8988T (cell line): ENCODE measurements at places on chromosomes 3 and 15.
A peak's percentile ranks its signal among the peaks of the same experiment; 100 is the strongest.

DNA sequence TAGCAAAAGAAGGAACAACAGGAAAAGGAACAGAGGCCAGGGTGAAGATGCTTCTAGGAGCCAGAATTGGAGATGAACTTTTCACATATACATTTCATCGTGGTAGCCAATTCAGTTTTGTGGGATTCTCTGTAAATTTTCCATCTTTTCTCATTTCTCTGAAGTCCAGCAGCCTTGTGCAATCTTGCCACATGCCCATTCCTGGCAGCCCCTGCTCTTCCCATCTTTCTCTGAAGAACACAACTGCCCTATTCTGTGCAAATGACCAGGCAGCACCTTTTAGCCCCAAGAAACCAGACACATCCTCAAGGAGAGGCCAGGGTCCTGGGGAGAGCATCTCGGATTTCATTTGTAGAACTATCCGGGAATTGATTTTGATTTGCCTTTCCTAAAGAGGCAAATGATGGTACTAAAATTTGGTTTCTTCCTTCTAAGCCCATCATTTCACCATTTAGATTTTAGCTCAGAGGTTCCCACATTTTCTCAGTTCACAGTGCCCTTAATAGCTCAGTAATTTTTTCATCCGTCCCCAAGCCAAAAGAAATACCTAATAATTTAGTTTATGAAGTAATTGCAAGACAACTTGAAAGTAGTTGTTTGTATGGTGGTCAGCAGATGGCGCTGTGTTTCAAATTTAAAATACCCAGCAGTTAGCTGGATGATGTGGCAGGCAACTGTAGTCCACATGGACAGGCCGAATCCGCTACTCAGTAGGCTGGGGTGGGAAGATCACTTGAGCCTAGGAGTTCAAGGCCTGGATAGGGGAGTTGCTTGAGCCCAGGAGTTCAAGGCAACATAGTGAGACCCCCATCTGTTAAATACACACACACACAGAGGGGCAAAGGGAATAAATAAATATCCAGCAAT, 61.3 kb upstream of the ACKR4 start:
- peak; percentile 15 for DNase-seq

DNA sequence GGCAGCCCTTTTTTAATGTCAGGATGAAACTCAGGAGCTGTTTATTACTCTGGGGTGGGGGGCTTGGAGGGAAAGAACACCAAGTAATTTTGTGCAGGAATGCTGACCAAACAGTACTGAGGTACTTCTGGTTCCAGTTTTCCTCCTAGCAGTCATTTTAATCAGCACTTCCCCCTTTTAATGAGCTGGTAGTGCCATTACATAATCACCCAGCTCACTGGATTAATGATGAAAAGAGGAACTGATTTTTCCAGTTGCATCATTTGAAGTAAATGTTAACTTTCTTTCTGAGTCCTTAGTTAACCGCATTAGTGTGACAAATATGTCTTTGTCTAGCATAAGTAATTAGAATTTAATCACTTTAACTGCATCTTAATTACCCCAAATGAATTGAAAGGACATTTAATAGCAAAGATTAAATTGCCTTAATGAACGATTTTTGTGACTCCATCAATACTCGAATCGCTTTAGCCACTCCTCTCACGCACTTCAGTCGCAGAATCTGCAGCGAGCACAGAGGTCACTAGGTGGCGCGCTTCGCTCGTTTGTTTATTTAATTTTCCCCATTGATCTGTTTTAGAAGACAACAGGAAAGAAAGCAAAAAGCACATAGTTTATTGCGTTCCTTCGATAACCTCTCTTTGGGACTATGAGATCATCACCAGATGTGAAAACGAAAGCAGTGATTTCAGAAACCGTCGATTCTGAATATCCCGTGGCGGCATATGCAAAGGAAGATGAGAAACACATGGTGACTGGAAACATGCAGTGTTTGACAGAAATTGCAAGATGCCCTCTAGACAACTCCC, 9.8 kb downstream of the ONECUT1 start:
- DNase-seq: no peak

DNA sequence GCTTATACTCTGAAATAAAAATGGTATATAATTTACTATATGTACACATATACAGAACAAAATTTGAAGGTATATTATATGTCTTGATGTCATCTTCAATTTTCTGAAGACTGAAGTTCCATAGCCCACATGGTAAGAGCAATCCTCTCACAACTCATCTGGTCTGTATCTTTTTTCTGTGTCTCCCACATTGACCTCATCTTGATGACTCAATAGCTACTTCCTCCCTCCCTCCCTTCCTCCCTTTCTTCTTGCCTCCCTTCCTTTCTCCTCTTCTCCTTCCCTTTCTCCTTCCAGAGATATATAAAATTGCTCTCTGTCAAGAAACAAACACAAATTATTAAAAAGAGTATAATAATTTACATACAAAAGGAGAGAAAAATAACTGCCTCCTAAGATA, 268.5 kb downstream of the SQOR start:
- no peak for DNase-seq

DNA sequence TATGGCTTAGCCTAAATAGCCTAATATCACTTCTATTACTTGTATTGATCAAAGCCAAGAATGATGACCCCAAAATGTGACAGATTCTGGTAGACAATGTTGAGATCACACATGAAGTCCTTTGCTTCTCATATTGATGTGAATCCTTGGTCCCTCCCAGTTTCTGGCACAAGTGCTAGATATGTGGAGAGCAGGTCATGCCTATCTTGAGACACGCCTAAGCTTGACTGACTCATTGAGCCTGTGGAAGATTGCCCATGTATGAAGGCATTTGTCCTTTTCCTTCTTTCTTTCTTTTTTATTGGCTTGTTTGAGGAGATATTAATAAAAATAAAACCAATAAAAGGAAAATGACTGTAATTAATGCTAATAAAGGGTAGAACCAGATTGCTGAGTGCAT, 54.0 kb upstream of the TMEM108 start:
- DNase-seq: no peak

DNA sequence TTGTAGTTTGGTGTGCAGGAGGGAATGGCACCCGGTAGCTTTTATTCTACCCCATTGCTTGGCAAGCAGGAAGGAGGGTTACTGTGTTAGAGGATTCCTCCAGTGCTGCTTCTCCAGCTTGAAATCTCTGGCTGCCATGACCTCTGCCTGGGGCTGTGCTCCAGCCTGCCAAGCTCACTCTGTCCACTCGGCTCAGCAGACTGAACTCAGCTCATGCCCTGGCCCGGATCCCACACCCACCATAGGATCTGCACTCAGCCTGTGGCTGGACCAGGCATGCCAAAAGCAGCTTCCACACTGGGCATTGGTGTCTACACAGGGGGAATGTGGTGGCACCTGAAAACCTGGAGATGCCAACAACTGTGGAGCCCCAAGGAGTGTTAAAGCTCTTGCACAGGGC, 26.3 kb downstream of the CLDN16 start:
- no peak for DNase-seq

DNA sequence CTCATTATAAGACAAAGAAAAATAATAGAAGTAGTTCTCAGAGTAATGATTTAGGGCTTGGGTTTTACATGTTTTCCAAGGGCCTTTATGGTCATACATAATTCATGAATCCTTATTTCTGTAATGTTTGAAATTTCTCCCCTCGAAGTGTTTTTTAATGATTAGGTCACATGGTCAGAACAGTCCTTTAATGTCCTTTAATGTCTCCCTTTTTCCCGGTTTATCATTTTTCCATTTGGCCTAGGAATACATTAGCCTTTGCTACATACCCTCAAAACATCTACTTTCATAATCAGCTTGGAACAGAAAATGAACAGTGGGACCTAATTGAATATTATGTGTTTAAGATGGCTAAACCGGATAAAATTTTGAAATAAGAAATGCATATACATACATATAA, 159.9 kb upstream of the ROBO2 start:
- no peak for DNase-seq

- no peak for DNase-seq
These were observed 486.7 kb downstream of the ROBO2 start for GRCh38 chr3:77526573-77527113.

- DNase-seq: peak; percentile 60
These were observed 13.0 kb upstream of the CSK start for GRCh38 chr15:74768771-74769342.

GRCh38 chr3:89098173-89098572, 9.2 kb upstream of the EPHA3 start:
- no peak for DNase-seq

DNA sequence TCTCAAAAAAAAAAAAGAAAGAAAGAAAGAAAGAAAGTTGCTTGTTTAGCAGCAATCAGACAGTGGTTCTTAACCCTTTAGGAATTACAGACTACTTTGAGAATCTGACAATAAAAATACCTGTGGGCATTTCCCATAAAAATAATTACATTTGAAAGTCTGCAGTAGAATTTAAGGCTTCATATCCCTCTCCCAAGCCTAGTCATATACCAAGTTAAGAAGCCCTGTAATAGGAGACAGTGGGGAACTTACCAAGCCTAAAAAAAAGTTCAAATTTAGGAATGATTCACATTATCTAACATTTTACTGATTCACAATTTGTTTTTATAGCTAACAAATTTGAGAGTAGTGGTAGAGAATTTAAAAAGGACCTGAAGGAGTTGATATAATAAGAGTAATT, 47.5 kb downstream of the LRRFIP2 start:
- no peak for DNase-seq

DNA sequence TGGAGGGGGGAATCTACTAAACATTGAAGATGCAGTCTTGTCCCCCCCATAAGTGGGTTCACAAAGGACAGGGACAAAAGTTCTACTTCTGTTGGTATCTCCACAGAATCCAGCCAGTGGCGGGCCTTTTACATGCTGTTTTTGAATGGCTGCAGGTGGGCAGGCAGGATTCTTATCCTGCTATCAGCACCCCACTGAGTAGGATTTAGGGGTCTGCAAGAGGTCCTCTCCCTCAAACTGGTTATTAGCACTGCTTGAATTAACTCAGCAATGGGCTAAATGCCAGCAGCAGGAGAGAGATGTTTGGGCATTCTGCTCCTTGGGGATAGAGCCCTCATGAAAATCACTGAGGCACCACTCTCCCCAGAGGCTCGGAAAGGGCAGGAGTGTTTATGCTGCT, 40.3 kb downstream of the SEMA5B start:
- DNase-seq: no peak

DNA sequence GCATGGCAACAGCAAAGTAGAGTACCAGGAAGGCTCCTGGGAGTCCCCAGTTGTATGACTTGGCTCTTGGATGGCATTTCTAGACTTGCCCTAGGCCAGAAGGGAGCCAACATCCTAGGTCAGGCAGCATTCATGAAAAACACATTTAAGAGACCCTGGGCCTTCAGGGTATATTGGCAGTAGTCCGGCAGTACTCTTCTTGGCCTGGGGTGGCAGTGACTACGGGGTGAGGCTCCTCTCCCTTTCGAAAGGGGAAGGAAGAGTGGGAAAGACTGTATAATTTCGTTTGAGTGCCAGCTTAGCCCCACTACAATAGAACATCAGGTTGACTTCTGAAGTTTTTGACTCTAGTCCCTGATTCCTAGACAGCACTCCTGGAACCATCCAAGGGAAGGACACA, 136.4 kb downstream of the ZIC4 start:
- DNase-seq: no peak

DNA sequence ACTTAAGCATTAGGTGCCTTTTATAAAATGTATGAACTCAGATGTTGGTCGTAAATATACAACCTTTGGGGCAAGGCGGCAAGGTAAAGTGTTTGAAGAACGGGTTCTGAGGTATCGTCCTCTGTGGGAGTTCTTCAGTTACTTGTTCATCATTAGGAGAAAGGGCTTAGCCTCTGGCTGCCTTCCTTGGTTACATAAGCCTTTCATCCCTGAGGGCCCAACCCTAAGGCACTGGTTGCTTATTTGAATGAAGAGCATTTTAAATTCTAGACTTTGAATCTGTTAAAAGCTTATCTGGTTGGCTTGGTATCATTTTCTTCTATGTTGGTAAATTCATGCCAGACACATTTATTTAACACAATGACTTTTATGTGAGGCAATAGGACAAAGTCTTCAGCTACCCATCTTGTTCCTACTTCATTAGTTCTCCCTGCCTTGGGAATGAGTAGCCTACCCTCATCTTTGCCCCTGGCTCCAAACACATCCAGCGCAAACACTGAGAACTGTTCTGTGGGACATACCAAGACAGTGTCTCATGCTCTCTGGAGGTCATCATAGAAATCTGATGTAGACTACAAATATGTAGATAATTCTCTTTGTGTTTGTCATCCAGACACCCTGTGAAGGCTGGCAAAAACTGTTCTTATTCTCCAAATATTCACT, 12.4 kb upstream of the CCDC80 start:
- DNase-seq: peak; percentile 35

DNA sequence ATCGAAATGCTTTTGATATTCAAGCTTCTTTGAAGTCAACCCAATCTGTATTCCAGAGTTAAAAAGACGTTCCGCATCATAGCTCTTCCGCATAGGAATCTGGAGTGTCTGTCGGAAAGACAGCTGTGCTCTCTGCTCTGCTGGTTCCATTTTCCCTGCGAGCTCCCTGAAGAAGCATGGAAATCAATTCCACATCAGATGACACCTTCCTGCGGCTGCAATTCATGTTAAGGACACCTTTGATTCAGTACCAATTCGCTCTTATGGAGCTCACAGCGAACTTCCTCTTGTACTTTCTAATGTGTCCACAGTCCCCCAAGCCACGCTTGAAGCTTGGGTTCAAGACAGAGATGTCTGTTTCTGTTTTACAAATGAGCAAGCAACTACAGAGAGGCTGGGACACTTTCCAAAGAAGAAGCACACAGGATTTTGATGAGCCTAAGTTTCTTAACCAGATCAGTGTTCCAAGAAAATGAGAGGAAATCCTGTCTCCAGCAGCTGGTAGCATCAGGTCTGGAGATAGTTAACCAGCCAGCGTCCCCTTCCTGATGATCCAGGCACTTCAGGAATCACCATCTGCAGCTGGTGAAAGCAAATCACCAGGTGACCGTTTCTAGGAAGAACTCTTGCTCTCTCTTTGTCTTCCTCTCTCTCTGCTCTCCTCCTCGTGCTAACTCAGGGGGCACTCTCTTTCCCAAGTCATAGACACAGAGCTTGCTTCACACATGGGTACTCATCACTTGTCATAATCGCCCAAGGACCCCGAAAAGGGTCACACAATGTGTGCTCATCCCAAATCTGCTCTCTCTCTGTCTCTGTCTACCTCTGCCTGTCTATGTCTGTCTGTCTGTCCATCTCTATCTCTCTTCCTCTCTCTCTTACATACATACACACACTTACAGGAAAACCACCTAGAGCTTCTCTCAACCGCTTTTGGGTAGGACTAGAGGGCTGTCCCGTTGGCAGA, 281.8 kb downstream of the FAM43A start:
- DNase-seq: no peak

- DNase-seq: no peak
These were observed 25.5 kb downstream of the CHP1 start for GRCh38 chr15:41256577-41257038.

DNA sequence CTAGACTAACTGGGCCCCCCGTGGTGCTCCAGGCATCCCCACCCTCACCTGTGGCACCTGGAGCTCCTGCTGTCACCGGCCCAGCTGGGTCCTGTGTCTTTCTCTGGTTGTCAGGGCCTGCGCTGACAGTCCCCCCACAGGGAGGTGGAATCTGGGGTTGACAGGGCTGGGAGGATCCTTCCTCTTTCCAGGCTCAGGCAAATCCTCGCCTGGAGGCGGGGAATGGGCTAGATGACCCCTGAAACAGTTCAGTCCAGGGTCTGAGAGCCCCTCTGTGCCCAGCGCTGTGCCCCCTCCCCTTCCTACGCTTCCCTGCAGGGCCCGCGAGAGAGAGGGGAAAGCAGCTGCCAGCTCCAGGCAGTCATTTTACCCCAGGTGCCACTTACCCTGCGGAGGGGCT, 50.1 kb upstream of the MCF2L2 start:
- no peak for DNase-seq

- DNase-seq: no peak
These were observed 719.5 kb downstream of the FHIT start for GRCh38 chr3:60531759-60532158.

- DNase-seq: no peak
These were observed 160.9 kb downstream of the IGF1R start for GRCh38 chr15:98809273-98809672.
